ENCODE measurements at places on chromosomes 12 and 14. TPM values are rescaled to one million over a fixed set of nuclear protein-coding genes. Genes with fewer than 3 reads are reported as not detected.

C3AR1 gene
- 1.6 TPM for total RNA-seq

DNA sequence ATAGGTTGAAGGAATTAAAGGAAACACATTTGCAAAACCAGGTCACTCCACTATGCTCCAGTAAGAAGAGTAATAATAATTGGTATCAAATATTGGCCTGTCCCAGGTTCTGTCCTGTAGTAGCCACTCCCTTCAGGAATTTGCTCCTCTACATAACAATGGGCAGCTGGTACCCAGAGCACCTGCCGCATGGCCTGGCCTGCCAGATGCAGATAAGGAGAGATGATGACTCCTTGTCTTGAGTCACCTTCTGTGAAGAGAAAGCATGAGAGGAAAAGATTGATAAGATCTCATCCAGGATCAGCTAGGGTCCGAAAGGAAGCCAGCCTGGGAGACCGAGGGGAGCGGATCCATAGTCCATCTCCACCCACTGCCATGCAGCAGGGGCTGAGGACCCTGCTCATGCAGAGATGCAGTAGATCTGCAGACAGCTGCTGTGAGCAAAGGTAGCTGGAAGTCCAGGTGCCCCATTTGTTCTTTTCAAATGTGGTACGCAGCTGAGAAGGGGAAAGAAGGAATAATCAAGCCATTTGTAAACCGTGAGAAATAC lies 24.3 kb downstream of the VCPKMT start:
- DNase-seq, result no peak

DNA sequence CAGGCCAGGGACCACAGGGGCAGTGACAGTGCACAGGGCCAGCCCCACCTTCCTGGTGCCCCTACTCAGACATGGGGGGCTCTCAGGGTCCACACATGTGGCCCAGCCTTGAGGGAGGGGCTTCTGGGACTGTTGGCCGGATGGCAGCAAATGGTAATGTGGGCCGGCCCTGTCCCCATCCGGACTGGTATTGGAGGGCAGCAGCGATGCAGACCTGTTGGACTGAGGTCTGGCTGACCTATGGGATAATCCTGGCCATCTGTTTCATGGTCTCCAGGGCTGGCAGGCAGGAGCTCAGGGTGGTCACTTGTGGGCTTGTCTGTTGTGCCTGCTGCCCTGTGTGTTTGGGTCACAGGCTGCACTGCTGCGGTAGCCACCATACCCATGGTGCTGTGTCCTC lies 387.5 kb downstream of the TMEM121 start:
- DNase-seq, result no peak

- no peak for DNase-seq
These were observed 208.8 kb upstream of the EEA1 start for GRCh38 chr12:93137656-93138612.

DNA sequence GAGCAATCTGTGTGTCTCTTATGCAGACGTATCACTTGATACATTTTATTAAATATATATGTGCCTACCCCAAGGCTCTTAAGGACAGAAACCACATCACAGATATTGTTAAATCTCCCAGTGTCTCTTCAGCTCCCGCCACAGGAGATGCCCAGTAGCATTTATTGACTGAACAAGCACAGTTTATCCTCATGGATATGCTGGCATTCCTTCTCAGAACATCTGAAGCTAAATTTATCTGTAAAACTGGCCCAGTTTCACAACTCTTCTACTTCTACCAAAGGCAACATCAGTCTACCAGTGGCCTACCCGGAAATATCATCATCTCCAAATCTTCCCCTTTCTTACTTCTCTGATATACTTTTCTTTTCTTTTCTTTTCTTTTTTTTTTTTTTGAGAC lies 10.7 kb downstream of the APOLD1 start:
- DNase-seq, result no peak

- DNase-seq, result no peak
These were observed 7.7 kb downstream of the CAPS2 start for GRCh38 chr12:75322464-75322863.

GRCh38 chr12:73277971-73278370 lies 1005.8 kb downstream of the TRHDE start:
- DNase-seq, result no peak

- DNase-seq, result no peak
These were observed 305.6 kb upstream of the DIO3 start for GRCh38 chr14:101255765-101256125.

INHBC gene
- total RNA-seq, result not detected

DNA sequence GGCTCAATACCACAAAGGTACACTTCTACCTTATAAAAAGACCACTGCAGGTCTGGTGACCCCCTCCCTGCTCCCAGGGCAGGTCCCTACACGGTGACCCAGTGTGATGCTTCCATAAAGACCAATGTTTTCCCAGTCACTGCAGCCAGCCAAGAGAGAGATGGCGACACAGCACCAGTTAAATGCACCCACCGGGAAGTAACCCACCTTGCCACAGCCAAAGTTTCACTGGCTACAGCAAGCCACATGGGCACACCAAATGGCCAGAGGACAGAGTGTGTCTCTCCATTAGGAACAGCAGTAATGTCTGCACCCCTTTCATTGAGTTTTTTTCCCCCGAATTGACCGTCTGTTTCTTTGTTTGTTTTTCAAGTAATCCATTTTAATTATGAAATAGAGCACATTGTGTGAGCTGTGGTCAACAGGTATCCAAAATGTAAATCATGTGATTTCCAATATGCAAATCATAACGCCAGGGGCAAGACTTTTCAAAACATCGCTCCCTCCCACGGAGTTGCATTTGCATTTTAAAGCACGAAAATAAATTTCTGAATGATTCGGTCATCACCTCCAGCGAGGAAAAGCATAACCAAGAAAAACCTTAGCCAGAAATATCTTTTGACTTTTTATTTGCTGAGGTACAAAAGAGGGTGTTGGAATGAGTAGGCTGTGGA lies 48.9 kb upstream of the EML1 start:
- no peak for DNase-seq

Measured in frontal cortex (tissue), 4 donors.